Left kidney (tissue), 8 donors: ENCODE measurements at places on chromosomes 12 and 14. TPM values are rescaled to one million over a fixed set of nuclear protein-coding genes. Genes with fewer than 3 reads are reported as not detected.

Gene RNF212B
- polyA plus RNA-seq = 2.3 TPM

DNA sequence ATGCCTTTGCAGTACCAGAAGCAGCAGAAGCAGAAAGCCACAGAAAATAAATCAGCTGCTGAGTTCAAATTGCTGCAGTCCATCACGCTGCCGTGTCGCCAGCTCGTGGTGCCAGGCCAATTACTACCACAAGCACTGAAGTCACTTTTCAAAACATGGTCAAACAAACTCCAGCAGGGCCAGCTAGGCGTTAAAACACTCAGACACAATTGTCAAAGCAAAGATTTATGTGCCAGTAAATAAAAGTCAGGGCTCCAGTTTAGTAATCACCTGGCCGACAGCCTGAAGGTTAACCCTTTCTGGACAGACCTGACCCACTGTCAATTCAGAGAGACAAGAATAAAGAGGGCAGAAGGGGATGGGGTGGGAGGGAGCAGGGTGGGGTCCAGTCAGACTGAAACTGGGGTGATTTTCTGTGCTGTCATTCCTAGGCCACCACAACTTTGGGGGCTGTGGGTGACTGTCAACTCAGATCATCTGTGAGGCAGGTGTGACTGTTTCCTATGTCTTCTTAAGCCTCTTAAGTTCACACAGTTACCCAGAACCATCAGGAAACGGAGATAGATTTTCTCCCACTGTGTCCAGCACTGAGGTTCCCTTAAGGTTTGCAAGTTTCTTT lies 109.8 kb upstream of the FUT8 start:
- DNase-seq = no peak

- no peak for DNase-seq
These were observed 28.4 kb upstream of the PTPRR start for GRCh38 chr12:70948976-70949336.

- DNase-seq = no peak
These were observed 312.9 kb downstream of the ITPR2 start for GRCh38 chr12:26520109-26520508.
